ENCODE measurements at places on chromosomes 7 and 10.

- DNase-seq: no peak
Measured at GRCh38 chr10:42975005-42975493, 101.8 kb upstream of the RET start.

GRCh38 chr10:107081644-107082043 lies 82.9 kb downstream of the SORCS1 start:
- no peak for DNase-seq

DNA sequence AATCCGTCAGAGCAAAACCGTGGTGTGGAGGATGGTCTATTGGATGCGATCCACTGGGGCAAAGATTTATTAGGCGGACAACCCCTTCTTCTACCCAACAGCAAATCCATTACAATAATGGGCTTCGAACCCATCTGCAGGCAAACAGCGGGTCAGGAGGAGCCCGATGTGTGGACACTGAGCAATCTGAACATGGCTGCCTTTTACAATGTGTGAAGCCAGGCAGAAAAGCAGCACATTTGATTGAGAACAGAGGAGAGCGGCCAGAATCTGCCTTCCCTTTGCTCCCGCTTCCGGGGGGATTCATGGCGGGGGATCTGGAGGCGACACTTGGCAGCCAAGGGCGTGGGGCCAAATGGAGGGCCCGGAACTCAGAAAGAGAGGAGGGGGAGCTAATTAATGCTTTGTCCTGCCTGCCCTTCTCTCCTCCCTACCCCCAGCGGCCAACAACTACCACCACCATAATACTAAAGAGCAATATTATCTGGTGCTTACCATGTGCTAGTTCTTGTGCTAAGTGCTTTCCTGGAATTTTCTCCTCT lies 133.0 kb downstream of the EMX2 start:
- no peak for DNase-seq

DNA sequence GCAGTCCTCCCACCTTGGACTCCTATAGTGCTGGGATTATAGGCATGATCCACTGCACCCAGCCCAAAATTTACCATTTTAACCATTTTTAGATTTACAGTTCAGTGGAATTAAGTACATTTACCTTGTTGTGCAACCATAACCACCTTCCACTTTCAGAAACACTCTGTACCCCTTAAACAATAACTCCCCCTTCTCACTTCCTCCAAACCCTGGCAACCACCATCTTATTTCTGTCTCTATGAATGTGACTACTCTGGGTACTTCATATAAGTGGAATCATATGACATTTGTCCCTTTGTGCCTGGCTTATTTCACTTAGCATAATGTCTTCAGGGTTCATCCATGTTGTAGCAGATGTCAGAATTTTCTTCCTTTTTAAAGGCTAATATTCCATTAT lies 33.6 kb downstream of the SUFU start:
- no peak for DNase-seq

- no peak for DNase-seq
Measured at GRCh38 chr7:33186192-33186591, 56.8 kb downstream of the BBS9 start.

- no peak for DNase-seq
Measured at GRCh38 chr10:71462062-71462935, 65.6 kb downstream of the CDH23 start.

DNA sequence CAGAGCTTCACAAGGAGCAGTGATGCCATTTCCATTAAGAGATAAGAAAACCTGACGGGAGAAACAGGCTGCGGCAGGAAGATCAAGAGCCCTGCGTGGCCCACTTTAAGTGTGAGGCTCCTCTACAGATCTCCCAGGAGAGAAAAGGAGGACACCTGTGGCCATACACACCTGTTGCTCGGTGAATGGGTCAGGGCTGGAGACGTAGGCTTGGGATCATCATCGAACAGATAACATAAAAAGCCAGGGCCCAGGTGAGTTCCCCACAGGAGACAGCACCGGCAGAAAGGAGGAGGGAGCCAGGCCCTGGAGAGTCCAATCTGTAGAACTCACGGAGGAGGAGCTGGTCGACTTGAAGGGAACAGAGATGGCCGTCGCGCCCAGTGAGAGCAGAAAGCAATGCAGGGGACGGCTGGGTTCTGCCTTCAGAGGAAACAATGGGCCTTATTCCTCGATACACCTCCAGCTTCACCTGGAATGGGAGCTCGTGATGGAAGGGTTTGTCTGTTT lies 556.8 kb downstream of the DNAJB6 start:
- no peak for DNase-seq

GRCh38 chr7:97623333-97623732 lies 108.6 kb upstream of the TAC1 start:
- DNase-seq: no peak

- no peak for DNase-seq
Measured at GRCh38 chr7:69638674-69639073, 40.4 kb downstream of the AUTS2 start.

DNA sequence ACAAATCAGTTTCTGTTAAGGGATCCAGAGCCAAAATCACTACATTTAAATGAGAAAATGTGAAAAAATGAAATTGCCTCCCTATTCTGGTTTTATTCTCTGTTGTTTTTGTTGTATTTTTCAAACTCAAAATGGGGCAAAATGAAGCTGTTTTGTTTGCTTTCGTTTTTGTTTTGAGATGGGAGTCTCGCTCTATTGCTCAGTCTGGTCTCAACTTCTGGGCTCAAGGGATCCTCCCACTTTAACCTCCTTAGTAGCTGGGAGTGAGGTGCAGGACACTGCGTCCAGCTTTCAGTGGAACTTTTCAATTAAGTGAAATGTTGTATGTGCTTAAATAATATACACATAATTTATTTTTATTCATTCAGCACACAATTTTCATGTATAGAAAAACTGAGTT lies 205.0 kb downstream of the SORCS1 start:
- DNase-seq: no peak

Data from activated effector memory CD4-positive, alpha-beta T cell treated with Interleukin-2 at 50 U/mL for 16 hours (primary cell).